Activated naive CD8-positive, alpha-beta T cell treated with anti-CD3 and anti-CD28 coated beads, Interleukin-2, amount 50 U/mL, for 16 hours (primary cell): ENCODE measurements at places on chromosomes 3 and 15.

- DNase-seq = no peak
These were observed 361.9 kb upstream of the ICE2 start for GRCh38 chr15:60840703-60841411.

DNA sequence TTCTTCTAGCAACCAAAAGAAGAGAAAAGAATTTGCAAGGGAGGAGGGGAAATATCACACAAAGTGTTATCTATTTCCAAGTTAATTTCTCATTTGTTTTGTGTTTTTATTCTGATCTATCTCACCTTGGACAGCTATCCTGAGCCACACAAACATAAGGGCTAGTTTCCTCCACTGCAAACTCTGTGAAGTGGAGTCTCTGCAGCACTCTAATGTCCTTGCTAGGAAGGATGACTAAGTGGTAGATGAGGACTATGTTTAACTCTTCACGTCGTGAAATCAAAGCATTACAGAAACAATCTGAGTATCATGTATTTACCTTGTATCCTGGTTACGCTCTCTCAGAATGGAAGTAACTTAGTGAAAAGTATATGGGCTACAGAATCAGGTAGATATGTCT is 33.9 kb upstream of the CHRM5 start:
- DNase-seq = no peak

DNA sequence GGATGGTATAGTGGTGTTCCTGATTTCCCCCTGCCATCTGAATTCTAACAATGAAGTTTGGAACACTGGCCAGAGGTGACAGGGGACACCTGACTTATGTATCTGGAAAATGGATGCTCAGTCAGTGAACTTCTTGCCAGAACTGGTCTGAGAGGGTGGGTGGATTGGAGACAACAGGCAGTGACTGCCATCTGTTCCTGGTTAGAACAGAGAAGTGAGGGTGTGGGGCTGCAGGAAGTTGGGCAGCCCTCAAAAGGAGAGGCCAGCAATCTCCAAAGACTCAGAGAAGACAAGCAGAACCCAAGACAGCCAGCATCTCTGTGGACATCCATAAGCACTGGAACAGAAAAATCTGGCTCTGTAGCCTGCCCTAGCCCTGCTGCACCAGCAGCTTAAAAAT is 50.5 kb downstream of the ANP32A start:
- no peak for DNase-seq

DNA sequence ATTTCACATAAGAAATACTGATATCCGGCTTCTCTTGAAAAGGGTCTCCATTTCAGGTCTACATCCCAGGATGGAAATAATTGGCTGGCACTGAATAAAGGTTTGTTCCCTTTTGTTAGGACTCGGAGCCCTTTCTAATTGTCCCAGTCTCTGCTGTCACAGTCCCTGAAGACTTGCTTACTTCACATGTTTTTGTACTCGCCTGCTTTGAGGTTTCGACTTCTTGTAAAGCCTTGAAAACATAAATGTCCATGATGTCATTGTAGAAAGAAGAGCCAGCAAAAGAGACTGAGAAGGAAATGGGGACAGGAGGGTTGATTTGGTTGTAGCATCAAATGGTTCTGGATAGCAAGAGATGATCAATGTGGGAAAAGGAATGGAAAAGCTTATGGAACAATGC is 963.4 kb upstream of the SEMA6D start:
- DNase-seq = no peak

GRCh38 chr3:97257942-97258697 is 443.7 kb downstream of the EPHA6 start:
- no peak for DNase-seq

DNA sequence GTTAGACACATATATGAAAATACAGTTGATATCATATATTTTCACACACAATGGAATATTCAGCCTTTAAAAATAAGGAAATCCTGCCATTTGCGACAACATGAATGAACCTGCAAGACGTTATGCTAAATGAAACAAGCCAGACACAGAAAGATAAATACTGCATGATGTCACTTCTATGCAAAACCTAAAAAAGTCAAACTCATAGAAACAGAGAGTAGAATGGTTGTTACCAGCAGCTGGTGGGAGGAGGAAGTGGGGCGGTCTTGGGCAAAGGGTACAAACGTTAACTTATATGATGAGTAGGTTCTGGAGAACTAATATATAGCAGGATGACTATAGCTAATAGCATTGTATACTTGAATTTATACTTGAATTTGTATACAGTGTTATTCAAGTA is 213.2 kb upstream of the NR2F2 start:
- DNase-seq = no peak

GRCh38 chr15:85386261-85386660 is 5.9 kb downstream of the AKAP13 start:
- DNase-seq = no peak

DNA sequence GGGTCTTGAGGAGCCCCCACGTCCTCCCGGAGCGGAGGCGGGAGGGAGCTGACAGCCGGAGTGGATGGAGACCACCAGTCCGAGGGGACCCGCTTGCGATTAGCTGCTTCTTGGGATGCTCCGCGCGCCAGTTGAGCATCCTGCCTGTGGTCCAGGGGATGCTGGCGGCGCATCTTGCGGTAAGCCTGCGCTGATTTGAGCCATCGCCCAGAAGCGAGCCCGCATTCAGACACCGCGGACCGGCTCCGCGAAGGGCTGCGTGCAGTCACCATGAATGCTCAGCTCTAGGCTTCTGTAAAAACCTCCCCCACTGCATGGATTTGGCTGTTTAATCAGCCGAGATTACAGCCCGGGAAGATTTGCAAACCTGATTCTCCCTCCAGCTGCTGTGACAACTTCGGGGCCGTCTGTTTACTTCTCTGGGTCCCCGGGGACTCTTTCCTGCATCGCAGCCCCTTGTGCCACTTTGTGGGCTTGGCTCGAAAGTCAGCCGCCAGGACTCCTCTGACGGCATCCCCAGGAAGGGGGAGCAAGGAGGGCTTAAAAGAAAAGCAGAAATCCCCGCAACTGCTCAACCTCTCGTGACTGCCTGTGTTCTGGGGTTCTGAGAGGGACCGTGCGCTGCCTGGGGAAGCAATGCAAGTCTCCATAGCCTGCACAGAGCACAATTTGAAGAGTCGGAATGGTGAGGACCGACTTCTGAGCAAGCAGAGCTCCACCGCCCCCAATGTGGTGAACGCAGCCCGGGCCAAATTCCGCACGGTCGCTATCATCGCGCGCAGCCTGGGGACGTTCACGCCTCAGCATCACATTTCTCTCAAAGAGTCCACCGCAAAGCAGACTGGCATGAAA is 171.1 kb downstream of the KCNAB1 start:
- DNase-seq = no peak

DNA sequence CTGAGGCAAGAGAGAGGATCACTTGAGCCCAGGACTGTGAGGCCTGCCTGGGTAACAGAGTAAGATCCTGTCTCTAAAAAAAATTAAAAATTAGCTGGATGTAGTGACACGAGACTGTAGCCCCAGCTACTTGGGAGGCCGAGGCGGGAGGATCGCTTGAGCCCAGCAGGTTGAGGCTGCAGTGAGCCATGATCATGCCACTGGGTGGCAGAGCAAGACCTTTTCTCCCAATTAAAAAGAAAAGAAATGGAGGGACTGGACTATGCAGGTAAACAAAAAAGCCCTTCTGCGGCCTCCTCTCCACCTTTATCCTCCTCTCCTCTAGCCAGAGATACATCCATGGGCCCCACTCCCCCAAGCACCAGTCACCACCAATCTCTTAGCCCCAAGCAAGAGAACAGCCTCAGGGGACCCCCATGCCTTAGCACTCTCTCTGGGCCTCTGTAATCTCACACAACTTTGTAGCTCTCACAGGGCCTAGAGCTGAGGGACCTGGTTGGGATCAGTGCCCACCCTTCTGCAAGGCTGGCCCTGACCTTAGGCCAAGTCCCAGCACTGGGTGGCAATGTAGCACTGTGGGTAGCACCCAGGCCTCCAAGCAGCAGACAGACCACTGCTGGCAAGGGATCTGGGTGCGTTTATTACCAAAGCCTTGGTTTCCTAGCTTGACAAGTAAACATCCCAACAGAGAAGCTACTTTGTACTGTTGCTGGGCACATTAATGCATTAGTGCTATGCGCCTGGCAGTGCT is 43.4 kb downstream of the FAM174B start:
- DNase-seq = no peak

DNA sequence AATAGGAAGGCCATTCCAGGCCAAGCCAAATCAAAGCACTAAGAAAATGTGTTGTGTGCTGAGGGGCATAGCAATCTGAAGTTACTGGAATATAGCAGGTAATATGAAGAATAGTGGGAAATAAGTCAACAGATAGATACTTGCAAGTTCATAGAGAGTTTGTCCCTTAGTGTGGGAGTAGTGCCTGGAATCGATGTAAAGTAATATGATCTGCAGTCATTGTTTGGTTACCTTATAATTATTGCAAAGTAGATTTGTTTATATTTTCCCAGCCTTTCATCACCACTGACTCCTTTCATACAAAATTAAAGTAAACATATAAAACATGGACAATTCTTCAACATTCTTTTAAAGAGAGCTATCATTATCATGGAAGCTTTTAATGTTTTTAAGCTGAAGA is 420.9 kb upstream of the NECTIN3 start:
- DNase-seq = no peak
